ENCODE measurements at places on chromosomes 6 and 20.

- no peak for DNase-seq
These were observed 68.2 kb downstream of the FAM120B start for GRCh38 chr6:170374571-170375444.

- DNase-seq: peak; percentile 78
These were observed 62.6 kb upstream of the PMEPA1 start for GRCh38 chr20:57772349-57772964.

DNA sequence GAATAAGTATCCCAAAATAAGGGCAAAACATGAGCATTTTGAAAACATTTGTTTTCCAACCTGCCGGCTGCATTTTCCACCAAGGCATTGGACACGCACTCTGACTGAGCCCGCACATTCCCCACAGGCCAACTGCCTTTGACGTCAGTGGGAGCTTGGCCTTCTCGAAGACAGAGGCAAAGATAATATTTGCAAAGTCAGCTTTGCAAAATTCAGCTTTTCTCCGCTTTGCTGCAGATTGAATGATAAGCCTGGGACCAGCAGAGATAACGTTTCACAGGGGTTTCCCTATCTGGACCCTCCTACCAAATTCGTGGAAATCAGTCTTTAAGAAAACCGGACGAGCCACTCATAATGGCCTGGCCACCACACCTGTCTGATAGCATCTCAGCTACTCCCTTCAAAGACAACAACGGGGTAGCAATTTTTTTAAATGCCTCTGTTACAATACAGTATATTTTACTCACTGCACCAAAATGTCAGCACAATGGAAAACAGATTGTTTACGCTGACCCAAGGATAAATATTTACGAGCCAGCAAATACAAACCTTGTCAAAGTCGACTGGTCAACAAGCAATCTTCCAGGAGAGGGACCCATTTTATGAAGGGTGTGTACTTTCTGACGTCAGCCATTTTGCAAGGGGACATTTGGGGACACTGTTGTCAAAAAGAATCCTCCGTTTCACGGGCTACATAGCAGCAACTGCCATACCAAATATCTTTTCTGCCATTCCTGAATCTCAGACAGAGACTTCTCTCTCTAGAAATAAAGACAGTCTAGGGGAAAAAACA lies 100.5 kb downstream of the TFAP2A start:
- no peak for DNase-seq

GRCh38 chr6:44297063-44298038 lies 15.8 kb downstream of the AARS2 start:
- no peak for DNase-seq

GRCh38 chr6:81752921-81753710 lies 635 bp upstream of the TENT5A start:
- DNase-seq: peak; percentile 85

DNA sequence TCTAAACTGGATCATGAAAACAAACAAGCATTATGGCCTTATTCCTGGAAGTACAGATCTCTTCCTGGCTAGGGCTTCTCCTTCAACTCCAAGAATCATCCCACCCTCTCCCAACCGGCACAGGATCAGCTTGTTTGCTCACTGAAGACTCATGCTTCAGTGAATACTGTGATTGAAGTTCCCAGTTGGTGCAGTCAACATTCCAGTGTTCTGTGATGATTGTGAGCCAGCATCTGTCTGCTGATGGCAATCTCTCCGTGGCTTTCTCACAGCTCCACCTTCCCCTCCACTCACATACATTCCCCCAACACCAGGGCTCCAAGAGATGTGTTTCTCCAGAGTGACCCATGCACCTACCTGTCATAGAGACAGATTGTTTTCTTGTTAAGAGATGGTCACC lies 421.3 kb upstream of the BTBD3 start:
- DNase-seq: peak; percentile 33

DNA sequence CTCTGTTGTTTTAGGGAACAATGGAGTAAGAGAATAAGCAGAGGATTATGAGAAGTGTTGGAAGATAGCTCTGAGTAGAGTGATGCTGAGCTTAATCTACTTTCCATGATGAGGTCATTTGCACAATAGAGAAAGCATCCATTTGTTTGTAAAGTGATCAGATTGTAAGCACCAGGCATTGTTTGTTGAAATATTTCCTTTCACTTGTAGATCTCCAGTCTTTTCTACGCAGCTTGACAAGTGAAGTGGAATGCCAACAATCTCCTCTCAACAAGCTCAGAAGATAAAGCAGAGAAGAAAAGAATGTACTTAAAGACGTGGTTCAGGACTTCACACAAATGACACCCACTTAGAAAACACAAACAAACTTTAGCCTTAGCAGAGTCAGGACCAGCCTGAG lies 80.1 kb upstream of the MARCKS start:
- peak; percentile 34 for DNase-seq

- DNase-seq: no peak
These were observed 14.7 kb downstream of the KCNQ2 start for GRCh38 chr20:63457737-63458136.

- peak; percentile 32 for DNase-seq
These were observed 121.7 kb downstream of the TNFRSF21 start for GRCh38 chr6:47187893-47188587.
